ENCODE measurements at places on chromosomes 5 and 9.

- DNase-seq: no peak
These were observed 12.5 kb upstream of the ZDHHC11 start for GRCh38 chr5:863244-863805.

- DNase-seq: no peak
These were observed 705 bp upstream of the SLC6A3 start for GRCh38 chr5:1445689-1446601.

DNA sequence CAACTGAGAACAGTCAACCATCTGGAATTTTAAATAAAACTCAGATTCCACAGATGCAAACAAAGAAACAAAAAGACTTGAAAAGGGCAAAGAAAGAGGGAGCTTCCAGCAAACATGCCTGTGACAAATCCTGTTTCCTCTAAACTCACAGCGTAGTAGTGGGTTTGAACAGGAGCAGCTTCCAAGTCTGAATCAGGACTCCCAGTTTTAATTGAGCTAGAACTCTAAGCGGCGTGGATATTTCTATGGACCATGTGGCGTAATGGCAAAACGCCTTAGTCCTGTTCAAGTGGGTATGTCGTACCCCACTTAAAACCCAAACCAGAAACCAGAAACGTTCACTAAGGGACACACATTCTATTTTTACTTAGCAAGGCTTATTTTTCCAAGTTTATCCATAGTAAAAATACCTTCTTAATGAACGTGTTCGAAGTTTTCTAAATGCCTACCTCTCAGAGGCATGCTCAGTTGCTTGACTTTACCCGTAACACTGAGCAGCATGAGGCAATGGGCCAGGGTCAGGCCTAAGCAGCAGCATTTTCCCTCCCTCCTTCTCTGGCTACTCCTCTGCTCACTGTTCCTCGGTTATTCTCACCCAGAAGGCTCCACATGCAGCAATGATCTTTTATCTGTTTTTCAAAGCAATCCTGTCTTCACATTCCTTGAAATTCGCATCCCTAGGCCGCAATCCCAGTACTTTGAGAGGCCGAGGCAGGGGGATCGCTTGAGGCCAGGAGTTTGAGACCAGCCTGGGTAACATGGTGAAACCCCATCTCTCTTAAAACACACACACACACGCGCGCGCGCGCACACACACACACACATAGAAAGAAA is 77.9 kb downstream of the FNBP1 start:
- DNase-seq: no peak

DNA sequence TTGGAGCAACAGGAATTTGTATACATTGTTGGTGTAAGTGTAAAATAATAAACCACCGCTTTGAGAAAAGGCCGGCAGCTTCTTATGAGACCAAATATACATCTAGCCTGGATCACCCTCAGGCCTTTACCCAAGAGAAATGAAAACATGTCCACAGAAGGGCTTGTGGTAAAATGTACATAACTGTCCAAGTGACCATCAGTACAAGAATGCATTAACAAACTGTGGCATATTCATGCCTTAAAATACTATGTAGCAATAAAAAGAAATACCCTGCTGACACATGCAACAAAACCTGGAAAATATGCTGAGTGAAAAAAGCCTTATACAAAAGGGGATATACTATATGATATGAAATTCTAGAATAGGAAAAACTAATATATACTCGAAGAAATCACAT is 311.9 kb upstream of the TRPC7 start:
- DNase-seq: no peak

DNA sequence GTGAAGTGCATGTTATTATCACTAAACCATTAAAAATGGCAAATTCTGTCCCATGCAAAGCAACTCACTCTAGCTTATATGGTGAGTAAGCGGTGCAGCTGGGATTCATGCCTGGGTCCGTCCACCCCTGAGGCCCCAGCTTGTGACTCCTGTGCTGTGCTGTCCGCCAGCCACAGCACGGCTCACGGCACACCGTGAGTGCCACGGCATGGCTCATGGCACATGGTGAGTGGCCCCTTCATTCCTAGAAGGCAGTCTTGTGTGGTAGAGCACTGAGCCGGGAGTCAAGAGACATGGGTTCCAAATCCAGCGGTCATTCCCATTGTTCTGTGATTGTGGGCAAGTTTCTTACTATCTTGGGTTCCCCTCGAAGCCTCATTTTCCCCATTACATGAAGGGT is 18.8 kb downstream of the RGS3 start:
- no peak for DNase-seq

DNA sequence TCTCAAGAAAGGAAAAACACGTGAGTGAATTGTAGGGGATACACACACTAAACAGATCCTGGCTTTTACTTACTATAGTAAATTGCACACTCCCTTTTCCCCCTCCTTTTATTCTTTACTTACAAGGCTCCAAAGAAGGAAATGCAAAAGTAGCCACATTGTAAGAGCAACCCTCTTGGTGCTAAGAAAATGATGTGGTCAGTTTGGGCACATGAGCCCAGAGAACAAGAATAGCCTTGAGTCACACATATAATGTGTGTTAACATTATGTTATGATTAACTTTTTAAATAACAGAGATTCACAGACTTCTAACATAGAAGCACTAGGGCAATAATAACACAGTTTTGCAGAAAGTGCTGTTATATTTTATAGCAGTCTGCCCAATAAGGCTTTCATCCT is 48.5 kb downstream of the PCSK5 start:
- no peak for DNase-seq

GRCh38 chr5:10579536-10580521 is 16.0 kb downstream of the ANKRD33B start:
- DNase-seq: no peak

GRCh38 chr9:88313364-88314220 is 74.7 kb upstream of the SPIN1 start:
- no peak for DNase-seq

GRCh38 chr5:145495196-145495595 is 339.9 kb downstream of the PRELID2 start:
- no peak for DNase-seq

- no peak for DNase-seq
These were observed 8.4 kb downstream of the WDR41 start for GRCh38 chr5:77483682-77484081.

DNA sequence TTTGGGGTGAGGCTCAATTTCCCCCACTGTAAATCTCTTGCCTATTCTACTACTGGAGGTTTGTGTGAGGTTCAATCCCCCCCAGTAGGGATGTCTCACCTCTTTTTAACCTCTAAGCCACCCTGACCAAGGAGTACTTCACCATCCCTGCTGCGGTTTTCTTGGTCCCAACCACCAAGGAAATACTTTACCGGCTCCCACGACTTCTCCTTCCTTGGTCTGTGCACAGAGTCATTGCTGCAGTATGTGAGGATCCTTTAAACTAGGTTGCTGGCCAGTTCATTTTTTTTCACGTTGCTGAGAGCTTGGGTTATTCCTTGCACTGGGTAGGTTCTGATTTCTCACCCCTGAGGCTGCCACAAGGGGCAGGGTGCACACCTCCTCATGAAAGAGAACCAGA is 22.5 kb upstream of the HMGCS1 start:
- no peak for DNase-seq

DNA sequence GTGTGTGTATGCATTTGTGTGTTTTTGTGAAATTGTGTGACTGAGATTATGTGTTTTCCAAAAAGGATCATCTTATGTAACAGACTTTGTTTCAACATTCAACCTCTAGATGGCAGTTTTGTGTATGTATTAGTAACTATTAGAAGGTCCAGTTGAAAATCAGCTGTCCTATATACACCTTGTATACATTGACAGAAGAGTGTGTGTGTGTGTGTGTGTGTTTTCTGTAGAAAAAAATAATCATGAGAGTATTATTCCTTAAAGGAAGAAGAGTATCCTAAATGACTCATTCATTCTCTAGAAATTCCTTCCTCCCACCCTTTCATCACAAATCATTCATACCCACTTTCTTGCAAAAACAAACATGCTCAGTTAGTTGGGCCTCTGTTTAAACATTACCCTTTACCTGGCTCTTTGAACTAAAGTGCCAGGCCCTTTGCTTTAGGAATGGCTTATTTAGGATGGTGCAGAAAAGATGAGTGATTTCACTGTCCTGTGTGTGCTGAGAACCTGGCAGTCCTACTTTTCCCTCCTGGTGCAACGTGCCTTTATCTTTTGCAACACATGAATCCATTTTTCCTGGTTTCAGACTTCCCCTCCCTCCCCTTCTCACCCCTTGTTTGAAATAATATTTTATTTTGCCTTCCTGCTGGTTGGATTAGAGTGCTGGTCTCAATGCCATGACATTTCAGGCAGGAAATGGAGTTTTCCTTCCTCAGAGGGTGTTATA is 152.2 kb downstream of the ARHGAP26 start:
- DNase-seq: no peak

- no peak for DNase-seq
These were observed 187.3 kb downstream of the CDH12 start for GRCh38 chr5:22665801-22666200.

DNA sequence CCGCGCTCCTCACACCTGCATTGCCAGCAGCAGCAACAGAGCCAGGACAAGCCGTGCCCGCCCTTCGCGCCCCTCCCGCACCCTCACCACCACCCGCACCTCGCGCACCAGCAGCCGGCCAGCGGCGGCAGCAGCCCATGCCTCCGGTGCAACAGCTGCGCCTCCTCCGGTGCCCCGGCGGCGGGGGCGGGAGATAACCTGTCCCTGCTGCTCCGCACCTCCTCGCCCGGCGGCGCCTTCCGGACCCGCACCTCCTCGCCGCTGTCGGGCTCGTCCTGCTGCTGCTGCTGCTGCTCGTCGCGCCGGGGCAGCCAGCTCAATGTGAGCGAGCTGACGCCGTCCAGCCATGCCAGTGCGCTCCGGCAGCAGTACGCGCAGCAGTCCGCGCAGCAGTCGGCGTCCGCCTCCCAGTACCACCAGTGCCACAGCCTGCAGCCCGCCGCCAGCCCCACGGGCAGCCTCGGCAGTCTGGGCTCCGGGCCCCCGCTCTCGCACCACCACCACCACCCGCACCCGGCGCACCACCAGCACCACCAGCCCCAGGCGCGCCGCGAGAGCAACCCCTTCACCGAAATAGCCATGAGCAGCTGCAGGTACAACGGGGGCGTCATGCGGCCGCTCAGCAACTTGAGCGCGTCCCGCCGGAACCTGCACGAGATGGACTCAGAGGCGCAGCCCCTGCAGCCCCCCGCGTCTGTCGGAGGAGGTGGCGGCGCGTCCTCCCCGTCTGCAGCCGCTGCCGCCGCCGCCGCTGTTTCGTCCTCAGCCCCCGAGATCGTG is 517 bp downstream of the KCNN2 start:
- DNase-seq: no peak

GRCh38 chr9:38084556-38084880 is 15.5 kb upstream of the SHB start:
- no peak for DNase-seq

- DNase-seq: no peak
These were observed 17.7 kb upstream of the SYK start for GRCh38 chr9:90783964-90784363.
